ENCODE measurements at places on chromosomes 1 and 21.
A peak's percentile ranks its signal among the peaks of the same experiment; 100 is the strongest.

GRCh38 chr1:212964102-212964501 is 13.8 kb downstream of the VASH2 start:
- no peak for DNase-seq

GRCh38 chr1:54982739-54983138 is 2.3 kb downstream of the TMEM61 start:
- no peak for DNase-seq

- DNase-seq, result no peak
Observed at GRCh38 chr1:167457936-167458584, 60.3 kb downstream of the CD247 start.

DNA sequence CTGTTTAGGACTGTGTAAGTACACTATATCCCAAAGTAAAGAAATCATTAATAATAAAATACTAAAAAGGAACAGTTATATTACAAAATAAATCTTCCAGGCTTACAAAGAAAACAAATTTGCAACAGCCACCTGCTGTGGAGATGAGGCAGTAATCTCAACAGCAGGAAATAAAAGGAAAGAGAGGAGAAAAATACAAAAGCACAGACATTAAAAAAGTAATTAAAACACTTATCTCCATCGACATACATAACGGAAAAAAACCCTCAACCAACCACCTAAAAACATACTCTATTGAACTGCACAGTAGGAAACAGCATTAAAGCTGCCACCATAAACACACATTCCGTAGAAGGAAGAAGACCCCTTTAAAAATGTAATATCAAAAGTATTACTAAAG is 317.6 kb downstream of the DPYD start:
- no peak for DNase-seq

DNA sequence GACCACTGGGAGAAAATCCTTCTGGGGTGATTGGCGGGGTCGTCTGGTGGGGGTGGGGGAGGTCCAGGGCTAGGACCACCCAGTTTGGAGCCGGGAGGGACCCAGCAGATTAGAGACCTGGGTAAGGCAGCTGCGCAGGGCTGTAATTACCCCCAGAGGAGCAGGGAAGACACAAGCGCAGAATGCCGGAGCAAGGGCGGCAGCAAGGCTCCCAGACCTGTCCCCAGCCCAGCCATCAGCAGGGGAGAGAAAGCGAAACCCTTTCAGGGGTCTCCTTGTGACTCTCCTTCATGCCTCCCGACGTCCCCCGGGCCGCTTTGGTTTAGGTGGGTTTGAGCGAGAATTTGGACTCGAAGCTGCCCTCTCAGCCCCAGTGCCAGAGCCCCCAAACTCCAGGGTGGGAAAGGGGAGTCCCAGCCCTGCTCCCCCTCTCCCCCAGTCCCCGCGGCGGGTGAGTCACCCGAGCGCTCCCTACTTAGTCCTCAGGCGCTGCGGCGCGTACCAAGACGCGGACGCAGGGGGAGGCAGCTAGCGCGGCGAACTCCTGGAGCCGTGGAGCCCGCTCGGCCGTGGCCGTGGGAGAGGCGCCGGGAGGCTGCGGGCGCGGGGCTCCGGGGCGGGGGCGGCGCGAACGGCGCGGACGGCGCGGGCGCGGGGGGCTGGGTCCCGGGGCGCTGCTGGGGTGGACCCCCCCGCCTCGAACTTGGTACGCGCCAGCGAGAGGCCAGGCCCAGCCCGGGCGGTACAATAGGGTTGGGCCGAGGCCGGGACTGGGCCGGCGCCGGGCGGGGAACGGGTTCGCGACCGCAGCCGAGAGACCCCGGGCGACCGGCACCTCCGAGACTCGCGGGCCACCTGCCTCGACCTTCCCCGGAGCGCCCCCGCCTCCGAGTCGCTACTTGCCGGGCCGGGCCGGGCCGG is at the start of gene MAP7D1:
Gene MAP7D1 (plus strand): TSS at position 753 of the 921 bp plus-strand sequence. CDS start 258 bp downstream, outside the sequence.
- DNase-seq, result peak; percentile 86

DNA sequence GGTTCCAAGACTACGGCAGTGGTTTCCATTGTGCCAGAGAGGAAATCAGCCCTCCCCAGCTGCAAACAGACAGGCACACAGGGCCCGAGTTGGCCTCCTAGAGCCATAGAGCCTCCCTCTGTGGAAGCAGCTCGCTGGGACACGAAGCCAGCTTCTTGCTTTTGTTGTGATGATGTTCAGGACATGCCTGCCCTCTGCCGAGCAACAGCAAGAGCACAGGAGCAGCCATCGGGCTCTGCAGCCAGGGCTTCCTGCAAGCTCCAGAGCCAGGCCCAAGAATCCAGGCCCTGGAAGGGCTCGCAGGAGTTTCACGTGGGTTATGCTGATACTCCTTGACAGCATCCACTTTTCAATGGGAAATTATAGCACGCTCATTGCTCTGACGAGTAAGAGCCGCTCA is 18.5 kb downstream of the NPHP4 start:
- no peak for DNase-seq

DNA sequence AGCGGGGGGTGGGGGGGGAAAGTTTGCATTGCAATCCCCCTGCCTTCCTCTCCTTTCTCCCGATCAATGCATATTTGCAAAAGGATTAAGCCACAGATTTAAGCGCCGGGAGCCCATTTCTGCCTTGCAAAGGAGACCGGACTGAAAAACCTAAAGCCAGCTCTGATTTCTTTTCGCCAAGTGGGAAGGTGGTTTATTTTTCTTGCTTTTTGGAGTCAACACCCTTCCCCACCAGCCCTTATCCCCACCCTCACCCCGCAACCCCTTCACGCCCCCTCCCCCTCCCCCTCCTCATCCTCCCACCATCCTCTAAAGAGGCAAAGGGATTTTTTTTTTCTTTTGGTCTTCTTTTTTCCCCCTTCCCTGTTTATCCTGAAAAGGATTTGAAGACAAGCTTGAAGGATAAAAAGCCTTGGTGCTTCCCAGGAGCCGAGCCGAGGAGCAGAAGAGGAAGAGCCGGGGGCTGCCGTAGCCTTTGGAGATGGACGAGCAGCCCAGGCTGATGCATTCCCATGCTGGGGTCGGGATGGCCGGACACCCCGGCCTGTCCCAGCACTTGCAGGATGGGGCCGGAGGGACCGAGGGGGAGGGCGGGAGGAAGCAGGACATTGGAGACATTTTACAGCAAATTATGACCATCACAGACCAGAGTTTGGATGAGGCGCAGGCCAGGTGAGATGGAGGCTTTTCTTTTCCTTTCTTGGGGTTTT is 513 bp downstream of the PBX1 start:
- DNase-seq, result peak; percentile 40

GRCh38 chr1:8889925-8890785 is 11.7 kb upstream of the ENO1 start:
- peak; percentile 88 for DNase-seq

DNA sequence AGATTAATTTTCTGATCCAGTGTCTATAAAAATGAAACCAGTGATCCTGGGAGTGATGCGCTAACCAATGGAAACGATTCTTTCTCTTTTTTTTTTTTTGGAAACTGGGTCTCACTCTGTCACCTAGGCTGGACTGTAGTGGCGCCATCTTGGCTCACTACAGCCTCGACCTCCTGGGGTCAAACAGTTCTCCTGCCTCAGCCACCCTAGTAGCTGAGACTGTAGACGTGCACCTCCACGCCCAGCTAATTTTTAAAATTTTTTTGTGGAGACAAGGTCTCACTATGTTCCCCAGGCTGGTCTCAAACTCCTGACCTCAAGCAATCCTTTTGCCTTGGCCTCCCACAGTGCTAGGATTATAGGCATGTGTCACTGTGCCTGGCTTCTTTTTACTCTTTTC is 3.4 kb upstream of the RCC2 start:
- DNase-seq, result no peak

GRCh38 chr1:116062201-116062600 is 49.0 kb upstream of the MAB21L3 start:
- DNase-seq, result no peak

- DNase-seq, result no peak
Observed at GRCh38 chr1:75520862-75521475, 89.9 kb downstream of the SLC44A5 start.

DNA sequence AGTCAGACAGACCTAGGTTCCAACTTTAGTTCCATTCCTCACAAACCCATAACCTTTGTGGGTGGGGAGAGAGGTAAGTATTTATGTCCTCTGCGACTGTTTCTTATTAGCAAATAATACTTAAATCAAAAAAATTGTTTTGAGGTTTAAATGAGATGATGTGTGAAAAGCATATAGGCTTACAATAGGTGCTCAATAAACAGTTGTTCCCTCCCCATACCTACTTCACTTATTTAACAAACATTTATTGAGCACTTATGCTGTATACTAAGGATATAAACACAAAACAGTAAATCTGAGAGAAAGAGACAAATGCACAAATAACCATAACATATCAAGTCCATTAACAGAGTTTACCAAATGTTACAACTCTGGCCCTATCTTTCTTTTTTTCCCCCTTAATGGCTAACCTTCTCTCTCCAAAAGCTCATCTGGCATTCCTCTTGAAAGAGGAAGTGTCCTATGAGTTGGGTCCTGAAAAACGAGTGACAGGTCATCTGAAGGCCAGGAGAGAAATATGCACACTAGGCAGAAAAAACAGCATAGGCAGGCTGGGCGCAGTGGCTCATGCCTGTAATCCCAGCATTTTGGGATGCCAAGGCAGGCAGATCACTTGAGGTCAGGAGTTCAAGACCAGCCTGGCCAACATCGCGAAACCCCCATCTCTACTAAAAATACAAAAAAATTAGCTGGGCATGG is 10.3 kb downstream of the PIGM start:
- no peak for DNase-seq

DNA sequence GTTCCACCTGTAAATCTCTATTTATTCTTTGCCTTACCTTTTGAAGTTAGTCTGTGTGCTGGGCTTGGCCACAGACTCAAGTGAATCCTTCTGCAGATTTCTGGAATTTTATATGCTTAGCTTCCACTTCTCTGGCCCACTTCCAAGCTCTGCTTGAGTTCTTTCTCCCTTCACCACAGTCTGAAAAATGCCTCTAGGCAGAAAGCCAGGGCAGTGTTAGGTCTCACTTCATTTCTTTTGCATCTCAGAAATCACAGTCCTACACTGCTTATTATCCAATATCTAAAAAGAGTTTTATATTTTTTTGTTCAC is 48.9 kb downstream of the INKA2 start:
- DNase-seq, result peak; percentile 90

GRCh38 chr1:182977480-182977879 is 24.5 kb upstream of the SHCBP1L start:
- no peak for DNase-seq

GRCh38 chr1:42841010-42841409 is 5.4 kb upstream of the ZNF691 start:
- DNase-seq, result no peak

- DNase-seq, result no peak
Observed at GRCh38 chr1:198481661-198482060, 58.8 kb downstream of the ATP6V1G3 start.

DNA sequence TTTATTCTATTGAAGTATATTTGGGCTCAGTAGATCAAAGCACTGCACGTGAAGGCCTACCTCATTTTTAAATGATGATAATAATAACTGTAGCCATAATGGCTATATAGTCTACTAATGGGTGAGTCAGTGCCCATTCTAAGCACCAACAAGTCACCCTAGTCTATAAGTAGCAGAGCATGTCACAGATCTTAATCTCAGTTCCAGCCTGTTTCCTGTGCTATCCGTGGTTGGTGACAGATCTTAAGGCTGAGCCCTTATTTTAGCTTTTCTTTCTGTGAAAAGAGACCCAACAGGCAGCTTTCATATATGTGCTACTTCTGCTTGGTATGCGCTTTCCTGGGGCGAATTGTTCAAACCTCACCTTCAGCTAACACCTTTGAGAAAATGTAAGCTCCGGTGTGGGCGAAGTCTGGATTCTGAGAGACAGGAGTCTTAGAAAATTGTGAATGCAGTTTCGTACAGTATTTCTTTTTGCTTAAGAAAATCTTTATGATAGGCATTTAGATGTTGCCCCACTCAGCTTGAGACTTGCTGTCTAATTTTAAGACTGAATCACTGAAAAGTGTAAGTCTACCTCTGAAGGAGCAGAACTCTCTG is 59.6 kb downstream of the FMN2 start:
- DNase-seq, result no peak

DNA sequence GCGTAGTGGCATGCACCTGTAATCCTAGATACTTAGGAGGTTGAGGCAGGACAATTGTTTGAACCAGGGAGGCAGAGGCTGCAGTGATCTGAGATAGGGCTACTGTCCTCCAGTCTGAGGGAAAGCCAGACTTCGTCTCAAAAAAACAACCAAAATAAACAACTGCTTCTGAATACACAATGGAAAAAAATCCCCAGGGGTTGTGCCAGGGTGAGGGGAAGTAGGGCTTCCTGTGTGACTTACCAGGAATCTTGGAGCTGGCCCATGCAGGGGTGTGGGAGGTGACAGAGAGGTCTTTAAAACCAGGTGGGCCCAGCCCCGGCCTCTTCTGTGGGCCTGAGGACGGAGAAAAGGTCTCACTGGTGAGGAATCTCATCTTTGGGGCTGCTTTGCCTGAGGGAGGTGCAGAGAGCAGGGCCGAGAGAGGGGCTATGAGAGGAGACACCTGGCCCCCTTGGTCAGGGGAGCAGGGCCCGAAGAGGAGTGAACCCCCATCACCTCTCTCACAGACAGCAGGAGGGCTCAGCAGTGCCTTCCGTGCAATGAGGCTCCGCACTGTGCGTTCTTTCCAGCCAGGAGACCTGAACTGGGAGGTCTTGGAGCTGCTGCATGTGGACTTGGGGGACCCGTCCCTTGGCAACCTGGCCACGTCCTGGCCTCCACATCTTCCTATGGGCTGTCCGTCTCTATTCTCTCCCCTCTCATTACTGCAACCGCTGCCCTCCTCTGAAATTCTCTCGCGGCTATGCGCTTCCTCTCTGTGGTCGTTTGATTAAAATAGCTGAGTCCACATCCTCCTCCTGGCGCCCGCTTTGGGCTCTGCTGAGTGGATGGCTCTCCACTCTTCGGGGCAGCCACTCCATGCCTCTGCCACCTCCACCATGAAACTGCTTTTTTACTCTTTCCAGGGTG is 10.7 kb downstream of the PLA2G5 start:
- no peak for DNase-seq

DNA sequence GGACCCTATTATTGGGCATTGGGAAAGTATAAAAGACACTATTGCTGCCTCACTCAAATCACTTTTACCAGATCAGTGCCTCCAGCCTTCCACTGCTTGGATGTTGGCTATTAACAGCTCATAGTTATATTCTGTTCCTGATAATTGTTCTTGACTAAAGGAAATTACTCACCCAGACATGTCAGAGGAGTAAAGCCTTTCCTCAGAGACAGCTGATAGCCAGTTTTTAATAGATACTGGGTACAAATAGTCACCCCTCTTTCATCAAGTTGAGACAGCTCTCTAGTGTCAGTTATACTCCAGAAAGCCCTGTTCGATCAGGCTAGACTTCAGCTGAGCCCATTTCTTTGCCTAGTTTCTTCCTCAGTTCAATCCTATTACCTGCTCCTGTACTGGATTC is 876.1 kb upstream of the B3GALT2 start:
- DNase-seq, result no peak

GRCh38 chr1:29648798-29649188 is 412.5 kb downstream of the PTPRU start:
- DNase-seq, result no peak

DNA sequence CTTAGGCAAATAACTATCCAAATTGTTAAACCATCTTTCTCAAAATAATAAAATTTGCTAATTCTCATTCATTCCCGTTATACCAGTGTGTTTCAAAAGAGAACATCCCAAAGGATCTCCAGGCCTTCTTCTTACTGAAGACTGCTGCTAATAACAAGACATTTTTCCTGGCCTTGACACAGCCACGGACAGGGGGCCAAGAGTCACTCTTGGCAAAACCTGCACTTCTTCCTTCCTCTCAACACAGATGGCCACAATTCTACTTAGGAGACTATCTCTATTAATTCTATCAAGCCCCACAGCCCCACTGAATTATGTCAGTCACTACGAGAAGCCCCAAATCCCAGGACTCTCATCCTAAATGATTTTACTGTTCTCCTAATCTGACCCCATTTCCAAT is 86.0 kb downstream of the EVI5 start:
- no peak for DNase-seq

- DNase-seq, result no peak
Observed at GRCh38 chr1:167489571-167490340, 28.6 kb downstream of the CD247 start.

All from fibroblast of villous mesenchyme (primary cell).